ENCODE measurements at places on chromosomes 3 and 15.

DNA sequence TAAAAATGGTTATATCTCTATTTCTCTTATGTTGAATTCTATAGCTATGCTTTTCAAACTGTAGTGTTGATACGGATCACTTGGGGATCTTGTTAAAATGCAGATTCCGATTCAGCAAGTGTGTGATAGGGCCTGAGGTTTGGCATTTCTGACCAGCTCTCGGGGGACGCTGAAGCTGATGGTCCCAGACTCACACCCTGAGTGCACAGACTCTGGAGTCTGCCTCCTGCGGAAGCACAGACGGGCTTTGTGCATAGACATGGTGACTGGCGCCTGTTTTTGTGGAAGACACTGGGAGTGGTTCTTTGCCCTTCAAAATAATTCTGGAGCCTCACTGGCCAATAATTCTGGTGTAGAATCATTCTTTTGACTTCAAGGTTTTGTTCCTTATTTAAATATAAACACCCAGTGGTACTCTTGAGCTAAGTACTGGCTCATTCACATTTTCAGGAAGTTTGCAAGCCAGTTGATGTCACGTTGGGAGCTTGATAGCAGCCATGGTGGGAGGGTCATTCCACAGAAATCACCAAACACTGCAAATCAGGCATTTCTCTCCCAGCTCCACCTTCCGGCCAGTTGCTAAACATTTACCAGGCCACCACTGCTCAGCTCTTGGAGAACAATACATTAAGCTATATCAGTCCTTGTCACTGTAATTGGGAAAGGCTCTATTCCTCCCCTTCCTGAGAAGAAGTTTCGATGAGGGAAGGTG lies 19.2 kb downstream of the CLDN11 start:
- no peaks in the 10 kb centered on the region for H3K27me3 ChIP-seq
- no peaks in the 10 kb centered on the region for H3K36me3 ChIP-seq
- H3K27ac ChIP-seq: no peak overlapping the region
- DNase-seq: no peak
- H3K4me3 ChIP-seq: no peak overlapping the region

GRCh38 chr3:39460677-39461076 lies 6.8 kb upstream of the MOBP start:
- no peak overlapping the region for H3K27ac ChIP-seq
- DNase-seq: no peak
- H3K4me1 ChIP-seq: no peaks in the 10 kb centered on the region
- no peak overlapping the region for H3K4me3 ChIP-seq
- no peaks in the 10 kb centered on the region for H3K27me3 ChIP-seq

DNA sequence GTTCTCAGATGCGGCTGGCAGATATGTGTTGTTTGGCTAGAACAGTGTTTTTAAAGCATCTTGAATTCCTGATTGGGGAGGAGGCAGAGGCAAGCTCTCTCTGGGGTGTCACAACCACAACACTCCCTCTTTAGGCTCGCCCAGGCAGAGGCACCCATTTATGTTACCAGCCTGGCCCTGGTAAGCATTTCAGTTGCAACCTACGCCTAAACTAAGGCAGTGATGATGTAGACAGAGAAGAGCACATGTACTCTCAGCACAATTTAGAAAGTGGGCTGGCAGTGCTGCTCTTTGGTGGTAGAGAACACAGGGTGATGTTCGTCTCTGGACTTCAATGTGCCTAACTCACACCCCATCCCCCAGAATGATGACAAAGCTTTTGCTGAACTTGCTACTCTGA lies 41.2 kb upstream of the TJP1 start:
- H3K27me3 ChIP-seq: no peaks in the 10 kb centered on the region
- peaks cover 8% of the 10 kb centered on the region for H3K4me1 ChIP-seq
- H3K4me3 ChIP-seq: no peak overlapping the region
- H3K36me3 ChIP-seq: no peaks in the 10 kb centered on the region
- no peak for DNase-seq

DNA sequence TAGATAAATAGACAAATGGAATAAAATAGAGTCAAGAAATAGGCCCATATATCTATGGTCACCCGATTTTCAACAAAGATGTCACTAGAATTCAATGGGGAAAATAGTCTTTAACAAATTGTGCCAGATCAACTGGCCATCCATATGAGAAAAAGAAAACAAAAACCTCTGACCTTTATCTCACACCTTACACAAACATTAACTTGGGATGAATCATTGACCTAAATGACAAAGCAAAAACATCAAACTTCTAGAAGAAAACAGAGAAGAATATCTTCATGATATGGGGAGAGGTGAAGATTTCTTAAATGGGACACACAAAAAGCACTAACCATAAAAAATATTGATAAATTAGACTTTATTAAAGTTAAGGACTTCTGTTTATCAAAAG lies 31.9 kb downstream of the ITGA11 start:
- H3K36me3 ChIP-seq: no peaks in the 10 kb centered on the region
- DNase-seq: no peak
- H3K4me3 ChIP-seq: no peak overlapping the region
- no peak overlapping the region for H3K27ac ChIP-seq
- peaks cover 7% of the 10 kb centered on the region for H3K4me1 ChIP-seq
- peaks cover 4% of the 10 kb centered on the region for H3K27me3 ChIP-seq

DNA sequence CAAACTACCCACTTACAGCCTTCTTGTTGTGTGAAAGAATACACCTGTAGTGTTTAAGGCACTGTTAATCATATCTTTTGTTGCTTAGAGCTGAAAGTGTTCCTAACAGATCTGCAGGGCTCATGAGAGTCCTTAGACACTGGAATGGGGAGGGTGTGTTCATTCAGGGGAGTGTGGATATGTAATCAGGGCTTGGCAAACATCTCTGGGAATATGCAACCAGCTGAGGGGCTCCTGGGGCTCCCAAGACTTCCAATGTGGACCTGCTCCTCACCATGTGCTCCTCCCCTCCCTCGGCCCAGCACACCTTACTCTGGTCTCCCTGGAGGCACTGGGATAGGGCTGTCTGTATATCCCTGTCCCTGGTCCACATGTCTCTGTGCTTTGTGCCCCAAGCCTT lies 30.3 kb upstream of the MFSD1 start:
- H3K27me3 ChIP-seq: no peaks in the 10 kb centered on the region
- H3K4me3 ChIP-seq: no peak overlapping the region
- peaks cover 25% of the 10 kb centered on the region for H3K4me1 ChIP-seq

DNA sequence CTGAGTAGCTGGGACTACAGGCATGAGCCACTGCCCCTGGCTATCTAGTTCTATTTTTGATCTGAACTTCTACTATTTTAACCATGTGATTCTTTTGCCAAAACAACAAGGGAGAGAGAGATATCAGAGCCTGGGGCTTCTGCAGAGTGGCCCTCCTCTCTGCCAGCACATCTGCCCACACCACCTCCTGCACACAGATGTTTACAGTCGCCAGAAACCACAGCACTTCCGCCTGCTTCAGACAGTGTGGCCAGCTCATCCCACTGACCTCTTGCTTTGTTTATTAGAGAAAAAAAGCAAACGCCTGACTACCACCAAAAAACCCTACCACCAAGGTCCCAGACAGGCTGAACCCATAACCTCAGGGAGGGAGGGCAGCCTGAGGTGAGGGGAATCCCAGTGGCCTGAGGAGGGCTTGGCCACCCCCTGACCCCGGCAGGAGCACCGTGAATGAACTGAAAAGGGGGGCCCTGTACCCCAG lies 85.9 kb upstream of the ABHD2 start:
- no peak overlapping the region for H3K4me3 ChIP-seq
- peaks cover 5% of the 10 kb centered on the region for H3K4me1 ChIP-seq
- H3K27ac ChIP-seq: no peak overlapping the region
- H3K27me3 ChIP-seq: peaks cover 12% of the 10 kb centered on the region
- peak; percentile 14 for DNase-seq
- no peaks in the 10 kb centered on the region for H3K36me3 ChIP-seq
